ENCODE measurements at places on chromosomes 4 and X.

DNA sequence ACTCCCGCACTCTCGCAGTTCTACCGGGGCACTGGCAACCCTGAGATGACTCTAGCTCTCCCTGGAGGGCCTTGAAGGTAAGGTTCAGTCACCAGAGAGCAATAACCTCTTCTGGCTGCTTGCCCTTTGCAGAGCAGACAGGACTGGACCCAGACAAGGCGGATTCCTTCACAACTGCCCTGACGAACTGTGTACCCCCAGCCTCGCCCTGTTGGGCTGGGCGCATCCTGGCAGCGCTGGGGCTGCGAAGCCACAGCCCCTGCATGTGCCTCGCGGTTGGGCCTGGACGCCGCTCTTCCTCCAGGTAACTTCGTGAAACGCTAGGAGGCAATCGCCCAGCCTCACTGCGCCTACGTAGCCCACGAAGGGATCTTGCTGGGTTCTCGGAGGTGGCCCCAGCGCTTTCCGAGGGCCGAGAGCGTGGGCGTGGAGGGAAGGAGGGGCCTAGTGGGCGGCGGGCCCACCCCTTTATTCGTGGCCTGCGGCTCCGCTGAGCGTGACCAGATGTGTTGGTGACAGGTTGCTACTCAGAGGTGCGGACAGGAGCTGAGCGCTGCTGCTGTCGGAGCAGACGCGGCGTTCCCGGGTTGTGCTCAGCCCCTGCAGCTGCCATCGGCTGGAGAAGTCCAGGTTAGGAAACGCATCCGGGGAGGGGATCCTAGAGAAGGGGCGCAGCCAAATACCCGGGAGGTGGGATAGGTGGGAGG is 1.9 kb upstream of the MAMLD1 start:
- DNase-seq, result no peak

DNA sequence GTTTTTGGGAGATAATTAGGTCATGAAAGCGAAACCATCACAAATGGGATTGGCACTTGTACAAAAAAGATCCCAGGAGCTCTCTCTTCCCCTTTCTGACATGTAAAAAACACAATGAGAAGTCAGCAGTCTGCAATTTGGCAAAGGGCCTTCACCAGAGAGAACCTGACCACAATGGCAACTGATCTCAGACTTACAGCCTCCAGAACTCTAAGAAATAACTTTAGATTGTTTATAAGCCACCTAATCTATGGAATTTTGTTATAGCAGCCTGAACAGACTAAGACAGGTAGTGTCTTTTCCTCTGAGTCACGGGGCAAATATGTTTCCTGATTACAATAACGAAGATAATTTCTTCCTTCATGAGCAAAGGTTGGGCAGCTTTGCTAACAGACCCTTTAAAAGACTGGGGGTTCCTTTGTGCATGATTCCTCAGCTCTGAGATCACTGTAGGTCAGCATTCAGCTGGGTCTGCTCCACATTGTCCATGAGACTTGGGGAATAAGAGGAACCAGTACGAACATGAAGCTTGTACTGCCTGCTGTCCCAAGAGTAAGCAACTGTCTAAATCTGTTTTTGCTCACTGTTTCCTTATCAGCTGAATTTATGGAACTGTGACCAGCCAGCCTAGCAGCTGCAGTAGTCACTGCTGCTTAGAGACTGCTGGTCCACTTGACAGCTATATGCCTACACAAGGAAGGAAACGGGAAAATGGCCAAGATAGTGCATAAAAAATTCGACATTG is 191.6 kb downstream of the ANAPC10 start:
- DNase-seq, result no peak

DNA sequence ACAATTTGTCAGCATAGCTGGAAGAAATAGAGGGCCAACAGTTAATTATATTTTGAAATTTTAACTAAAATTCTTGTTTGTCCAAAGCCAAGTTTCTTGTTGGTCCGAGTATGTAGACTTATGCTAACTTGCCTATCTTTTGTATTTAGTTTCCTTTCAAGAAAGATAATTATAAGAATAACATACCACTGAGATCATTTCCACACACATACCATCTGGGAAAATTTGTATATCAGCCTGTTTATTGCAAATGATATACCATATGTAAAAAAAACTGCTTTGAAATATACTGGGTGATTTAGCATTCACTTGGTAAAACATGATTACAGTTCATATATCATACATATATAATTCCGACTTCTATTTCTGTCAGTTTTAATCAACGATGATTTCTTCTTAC is 84.7 kb upstream of the ANKRD50 start:
- DNase-seq, result no peak

GRCh38 chr4:84925558-84925957 is 40.9 kb downstream of the WDFY3 start:
- no peak for DNase-seq

- no peak for DNase-seq
Measured at GRCh38 chr4:147530723-147531122, 49.8 kb downstream of the EDNRA start.

DNA sequence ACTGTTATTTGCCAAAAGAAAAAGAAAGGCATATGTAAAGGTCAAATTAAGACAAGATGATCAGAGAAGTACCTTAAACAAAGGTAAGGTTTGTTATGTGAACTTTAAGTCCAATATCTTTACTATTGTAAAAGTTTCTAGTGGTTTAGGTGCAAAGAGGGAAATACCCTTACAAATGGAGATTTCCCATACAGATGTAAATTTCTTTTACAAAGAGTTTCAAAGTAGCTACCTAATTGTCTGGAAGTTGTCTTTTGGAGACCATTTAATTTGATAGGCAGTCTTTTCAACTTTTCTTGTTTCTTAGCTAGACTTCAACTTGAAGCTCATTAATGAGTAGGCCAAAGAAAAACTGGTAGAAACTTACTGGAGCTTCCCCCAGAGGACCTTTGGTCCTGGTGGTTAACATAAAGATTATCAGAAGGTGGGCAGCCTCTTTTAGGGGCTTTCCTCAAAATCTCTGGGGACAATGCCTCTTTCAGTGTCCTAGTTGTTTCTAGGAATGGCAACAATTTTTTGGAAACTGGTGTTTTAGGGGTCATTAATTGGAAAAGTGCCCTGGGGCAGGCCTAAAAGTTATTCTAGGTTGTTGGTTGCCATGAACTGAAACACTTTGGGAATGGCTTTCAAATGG is 297.3 kb downstream of the GUCY2F start:
- DNase-seq, result no peak

DNA sequence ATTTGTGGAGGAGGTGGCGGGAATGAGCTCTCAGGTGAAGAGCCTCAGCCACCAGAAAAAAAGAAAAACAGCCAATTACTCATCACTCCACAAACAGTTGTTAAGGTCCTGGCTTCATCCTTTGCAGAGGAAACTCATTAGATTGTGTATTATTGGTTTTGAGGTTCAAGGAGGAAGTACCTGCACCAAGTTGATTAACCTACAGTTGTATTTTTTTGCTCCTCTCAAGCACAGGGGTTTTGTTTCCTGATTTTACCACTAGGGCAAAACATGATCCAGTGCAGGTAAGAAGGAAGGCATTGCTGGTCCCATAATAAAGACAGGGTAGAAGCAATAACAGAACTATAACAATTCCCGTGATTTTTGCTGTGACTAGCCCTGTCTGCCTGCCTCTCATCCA is 84.0 kb upstream of the QRFPR start:
- DNase-seq, result no peak

DNA sequence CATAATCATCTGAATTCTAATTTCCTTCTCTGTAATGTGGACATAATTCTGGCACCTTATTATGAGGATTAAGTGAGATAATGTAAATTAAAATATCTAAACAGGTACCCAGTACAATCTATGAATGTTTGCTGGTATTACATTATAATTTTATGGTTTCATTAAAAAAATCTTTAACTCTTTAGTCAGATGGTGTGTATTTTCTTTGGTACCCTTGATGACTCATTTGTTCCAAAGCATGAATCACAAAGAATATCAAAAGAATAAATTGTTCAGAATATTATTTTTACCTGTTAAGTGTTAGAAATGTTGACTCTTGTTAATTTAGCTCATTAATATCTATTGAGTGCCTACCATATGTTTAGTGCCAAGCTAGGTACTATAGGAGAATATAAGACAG is 74.3 kb downstream of the SNX25 start:
- DNase-seq, result no peak

- DNase-seq, result no peak
Measured at GRCh38 chr4:52250154-52250553, 199.1 kb downstream of the SPATA18 start.

GRCh38 chr4:70994069-70994366 is 569 bp downstream of the DCK start:
- no peak for DNase-seq

DNA sequence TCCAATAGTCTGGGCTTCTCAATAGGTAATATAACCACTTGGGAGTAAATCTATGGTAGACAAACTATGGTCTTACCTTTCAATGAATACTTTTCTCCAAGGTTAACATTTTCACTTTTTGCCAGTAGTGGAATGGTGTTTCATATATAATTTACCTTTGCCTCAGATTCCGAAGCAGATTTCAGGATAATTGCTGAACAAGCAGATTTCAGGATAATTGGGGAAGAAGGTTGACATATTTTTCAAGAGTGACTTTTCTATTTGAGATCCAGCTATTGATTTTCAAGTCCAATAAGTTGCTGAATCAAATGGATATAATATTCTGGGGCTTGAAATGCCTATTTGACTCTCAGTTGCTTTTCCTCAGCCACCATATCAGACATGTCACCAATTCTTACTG is 63.6 kb downstream of the SYTL5 start:
- no peak for DNase-seq

DNA sequence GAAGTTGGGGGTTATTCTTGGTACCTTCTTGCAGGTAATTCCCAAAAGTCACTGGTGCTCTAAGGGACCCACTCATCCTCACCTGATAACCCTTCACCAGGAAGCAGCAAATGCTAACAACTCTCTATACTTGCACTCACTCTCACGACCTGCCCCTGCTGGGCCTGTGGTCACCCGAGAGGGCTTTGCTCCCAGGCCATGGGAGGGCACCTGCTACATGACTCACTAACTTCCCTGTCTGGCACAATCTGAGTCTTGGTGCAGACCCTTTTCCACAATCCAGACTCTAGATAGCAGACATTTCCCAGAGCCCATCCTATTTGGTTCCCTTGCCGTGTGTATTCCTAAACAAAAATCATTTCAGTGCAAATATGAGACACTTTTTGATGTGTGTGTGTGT is 403.8 kb upstream of the FAT1 start:
- no peak for DNase-seq

DNA sequence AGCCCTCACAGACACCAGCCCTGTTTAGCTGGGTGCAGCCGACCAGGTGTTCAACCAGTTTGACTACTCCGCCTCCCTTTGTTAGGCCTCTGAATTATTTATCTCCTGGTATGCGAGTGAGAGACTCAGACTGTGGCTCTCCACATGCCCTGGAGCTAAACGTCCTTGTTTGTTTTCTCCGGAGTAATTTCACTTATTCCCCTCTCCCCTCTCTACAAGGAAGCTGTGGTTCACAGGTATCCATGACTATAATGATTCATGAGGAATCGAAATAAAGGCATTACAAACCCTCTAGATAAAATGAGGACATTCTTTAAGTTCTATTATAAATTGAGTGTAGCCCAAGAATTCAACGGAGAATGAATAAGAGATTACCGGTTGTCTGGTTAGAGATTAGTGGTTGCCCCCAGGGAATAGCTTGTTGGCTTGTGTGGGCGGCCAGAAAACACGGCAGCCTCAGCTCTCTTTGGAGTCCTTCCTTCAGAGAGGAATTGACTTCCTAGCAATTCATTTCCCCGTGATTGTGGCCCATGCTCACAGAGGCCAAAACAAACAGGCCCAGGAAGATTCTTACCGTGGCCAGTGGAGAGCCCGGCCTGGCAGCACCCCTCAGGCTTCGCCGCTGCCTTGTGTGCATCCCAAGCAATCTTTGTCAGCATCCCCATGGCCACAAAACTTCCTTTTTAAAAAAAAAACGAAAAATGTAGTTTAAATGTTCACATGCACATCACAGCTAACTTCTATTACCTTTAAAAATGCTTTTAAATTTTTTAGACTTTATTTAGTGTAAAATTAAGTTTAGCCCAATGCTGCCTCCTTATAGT is 60.2 kb upstream of the CBR4 start:
- DNase-seq, result no peak

DNA sequence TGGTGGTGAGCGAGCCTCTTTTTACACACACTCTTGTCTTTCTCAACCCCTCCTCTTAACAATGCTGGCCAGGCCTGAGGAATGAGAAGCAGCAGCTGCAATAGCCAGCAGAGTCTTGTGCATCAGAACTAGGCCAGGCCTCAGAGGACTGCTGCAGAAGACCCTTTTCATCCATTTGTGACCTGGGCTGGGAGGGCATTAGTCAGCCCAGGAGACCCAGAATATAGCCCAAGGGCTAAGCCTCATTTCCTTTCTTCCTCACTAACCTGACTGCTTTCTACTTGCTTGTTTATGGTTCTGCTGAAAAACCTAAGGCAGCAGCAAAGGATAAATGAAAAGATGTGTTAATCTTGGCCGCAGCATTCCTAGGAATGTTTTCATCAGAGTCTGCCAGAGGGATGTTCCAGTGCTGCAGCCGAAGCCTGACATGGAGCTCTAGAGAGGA is 254.7 kb upstream of the AR start:
- DNase-seq, result no peak

DNA sequence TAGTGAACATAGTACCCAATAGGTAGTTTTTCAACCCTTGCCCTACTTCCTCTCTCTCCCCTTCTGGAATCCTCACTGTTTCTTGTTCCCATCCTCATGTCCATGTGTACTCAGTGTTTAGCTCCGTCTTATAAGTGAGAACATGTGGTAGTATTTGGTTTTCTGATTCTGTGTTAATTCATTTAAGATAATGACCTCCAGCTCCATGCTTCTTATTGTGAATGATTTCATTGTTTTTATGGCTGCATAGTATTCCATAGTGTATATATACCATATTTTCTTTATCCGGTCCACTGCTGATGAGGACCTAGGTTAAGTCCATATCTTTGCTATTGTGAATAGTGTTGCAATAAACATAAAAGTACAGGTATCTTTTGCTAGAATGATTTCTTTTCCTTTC is 31.0 kb downstream of the IRF2 start:
- no peak for DNase-seq

GRCh38 chrX:8721536-8721935 is 10.4 kb downstream of the ANOS1 start:
- no peak for DNase-seq

GRCh38 chr4:27692868-27693634 is 832.4 kb downstream of the STIM2 start:
- no peak for DNase-seq

- no peak for DNase-seq
Measured at GRCh38 chrX:27254656-27255055, 208.5 kb downstream of the PPP4R3C start.

DNA sequence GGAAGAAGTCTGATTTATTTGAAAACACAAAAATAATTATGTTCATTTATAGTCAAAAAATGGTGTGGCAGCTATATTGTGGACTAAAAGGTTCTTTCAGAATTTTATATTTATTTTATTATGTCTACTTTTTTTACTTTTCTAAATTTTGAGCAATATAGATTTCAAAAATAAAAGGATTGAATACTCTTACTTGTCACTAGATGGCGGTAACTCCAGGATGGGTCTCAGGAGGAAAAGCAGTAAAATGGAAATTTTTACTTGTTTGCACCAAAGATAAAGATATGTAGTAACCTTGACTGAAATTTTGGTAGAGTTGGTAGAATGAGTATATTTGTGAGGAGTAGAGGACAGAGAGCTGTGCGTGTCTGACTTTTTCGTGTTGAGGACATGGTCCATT is 14.5 kb upstream of the DACH2 start:
- DNase-seq, result no peak

Measured in stimulated activated CD4-positive, alpha-beta T cell treated with anti-CD3 and anti-CD28 coated beads, Interleukin-12 subunit alpha, Interleukin-12 subunit beta, amount 100 ng/mL, for 24 hours (primary cell).